NCI-H187 treated with DMSO at 0.1 percent for 48 hours (cell line): ENCODE measurements at places on chromosomes 6 and 20.

DNA sequence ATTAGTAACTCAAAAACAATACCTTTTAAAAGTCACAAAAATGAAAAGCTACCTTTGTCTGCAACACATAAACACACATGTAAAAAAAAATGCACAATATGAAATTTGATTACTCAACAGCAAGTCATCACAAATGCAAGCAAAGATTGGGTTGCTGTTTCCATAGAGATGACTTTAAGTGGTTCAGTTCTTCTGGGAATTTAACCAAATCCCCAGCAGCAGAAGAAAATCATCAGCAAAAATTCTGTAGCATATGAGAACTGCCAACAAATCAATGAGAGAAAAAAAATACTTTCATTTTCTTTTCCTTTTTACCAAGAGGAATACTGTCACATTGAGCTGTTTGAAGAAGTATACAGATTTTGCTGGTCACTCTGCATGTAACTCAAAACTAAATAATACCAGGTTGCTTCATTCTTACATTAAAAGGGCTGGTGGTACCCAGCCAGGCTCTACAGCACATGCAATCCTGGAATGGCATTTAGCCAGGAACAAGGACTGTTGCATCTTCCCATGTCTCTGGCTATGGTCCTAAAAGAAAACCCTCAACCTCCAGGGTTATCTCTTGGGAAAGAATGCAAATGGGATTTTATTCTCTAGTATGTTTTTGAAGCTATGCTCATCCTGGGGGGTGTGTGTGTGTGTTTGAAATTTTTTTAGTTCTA lies 158.3 kb downstream of the OPRM1 start:
- DNase-seq: no peak

DNA sequence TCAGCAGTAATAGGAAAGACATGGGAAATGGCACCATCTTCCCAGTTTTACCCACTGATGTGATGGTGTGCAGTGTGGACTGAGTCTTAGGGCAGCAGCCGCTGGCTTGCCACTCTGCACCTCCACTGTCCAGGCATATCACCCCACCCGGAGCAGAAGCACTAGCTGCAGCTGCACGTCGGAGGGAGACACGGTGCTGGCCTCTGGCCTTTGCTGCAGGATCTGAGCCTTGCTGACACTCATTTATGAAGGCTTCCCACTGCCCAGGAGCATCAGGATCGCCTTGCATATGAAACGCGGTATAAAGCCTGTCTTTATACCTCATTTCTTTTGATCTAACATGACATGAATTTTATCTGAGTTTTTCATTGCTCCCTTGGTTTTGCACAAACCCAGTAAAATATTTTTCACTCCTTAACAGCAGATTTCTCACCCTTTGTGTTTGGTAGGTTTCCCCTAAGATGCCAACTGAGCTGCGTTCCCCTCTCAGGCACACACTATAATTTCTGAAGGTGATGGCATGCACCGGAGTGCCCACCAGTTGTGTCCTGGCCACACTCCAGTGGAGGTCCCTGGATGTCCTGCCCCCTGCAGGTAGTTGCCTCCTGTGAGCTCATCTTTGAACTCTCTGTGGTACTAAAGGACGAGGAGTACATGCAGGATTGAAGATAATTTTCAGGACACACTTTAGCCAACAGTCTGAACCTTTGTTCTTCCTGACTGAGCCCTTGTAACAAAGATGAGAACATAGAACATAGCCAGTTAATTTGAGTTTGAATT lies 9.0 kb upstream of the EXOC2 start:
- DNase-seq: no peak

DNA sequence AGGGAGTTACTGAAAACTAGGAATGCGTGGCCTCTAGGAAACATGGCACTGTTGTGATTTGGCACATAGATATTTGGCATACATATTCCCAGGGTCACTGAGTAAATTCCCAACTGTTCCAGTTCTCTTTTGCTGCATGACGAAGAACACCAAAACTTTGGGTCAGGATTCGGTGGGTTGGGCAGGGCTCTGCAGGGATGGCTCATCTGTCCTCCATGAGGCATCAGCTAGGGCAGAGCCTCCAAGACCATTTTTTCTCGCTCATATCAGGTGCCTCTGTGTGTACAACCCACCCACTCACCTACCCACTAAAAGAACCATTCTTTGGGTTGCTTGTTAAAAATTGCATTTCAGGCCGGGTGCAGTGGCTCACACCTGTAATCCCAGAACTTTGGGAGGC lies 57.1 kb downstream of the SSR1 start:
- DNase-seq: no peak

- no peak for DNase-seq
These were observed 61.6 kb downstream of the SNAP25 start for GRCh38 chr20:10280018-10280908.

- no peak for DNase-seq
These were observed 9.7 kb downstream of the MOCS3 start for GRCh38 chr20:50968289-50968688.

DNA sequence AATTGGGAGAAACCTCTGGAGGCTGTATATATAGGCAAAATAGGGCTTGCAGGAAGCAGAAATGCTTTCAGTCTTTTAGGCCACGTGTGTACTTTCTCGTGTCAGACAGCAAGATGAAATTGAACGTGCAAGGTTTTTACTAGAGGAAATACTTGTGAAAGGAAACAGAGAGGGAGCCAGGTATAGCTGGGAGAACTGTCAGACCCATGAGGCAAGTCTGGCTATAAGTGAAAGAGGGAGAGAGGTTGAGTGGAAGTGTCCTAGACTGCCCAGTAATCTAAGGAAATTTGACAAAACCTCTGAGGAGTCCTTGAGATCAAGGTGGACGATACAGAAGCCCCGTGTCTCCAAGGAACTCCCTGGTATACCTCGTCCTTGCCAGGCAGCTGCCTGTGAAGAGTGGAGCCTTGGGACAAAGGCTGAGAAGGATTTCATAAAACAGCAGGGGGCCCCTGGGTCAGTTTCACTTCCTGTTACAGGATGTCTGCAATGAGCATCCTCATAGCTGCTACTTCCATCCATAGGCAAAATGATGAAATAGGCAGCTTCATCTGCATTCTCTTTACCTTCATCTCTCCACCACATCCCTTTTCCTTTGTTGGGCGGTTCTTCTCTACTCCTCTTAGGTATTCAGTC lies 114.4 kb upstream of the MAP3K7 start:
- no peak for DNase-seq

- no peak for DNase-seq
These were observed 79.7 kb downstream of the EDN1 start for GRCh38 chr6:12369781-12370262.
